ENCODE measurements at places on chromosomes 7 and 10. TPM values are rescaled to one million over a fixed set of nuclear protein-coding genes. Genes with fewer than 3 reads are reported as not detected.

EPHA1 gene
- 7.1 TPM for total RNA-seq

TIMM23 gene
- 57.9 TPM for total RNA-seq

CPA2 gene
- not detected for total RNA-seq

ARHGAP22 gene
- total RNA-seq: 1.9 TPM

CYP2E1 gene
- total RNA-seq: 7.7 TPM

ADRB1 gene
- total RNA-seq: not detected

OR2A5 gene
- not detected for total RNA-seq

PCDH15 gene
- total RNA-seq: 0.05 TPM

JAZF1 gene
- 8.5 TPM for total RNA-seq

GRCh38 chr10:113791691-113792090 is 40.2 kb downstream of the PLEKHS1 start:
- H3K4me1 ChIP-seq: no peaks in the 10 kb centered on the region
- DNase-seq: no peak
- no peak overlapping the region for H3K27ac ChIP-seq
- H3K27me3 ChIP-seq: no peaks in the 10 kb centered on the region
- H3K36me3 ChIP-seq: no peaks in the 10 kb centered on the region
- H3K4me3 ChIP-seq: no peak overlapping the region

- no peak for DNase-seq
- no peaks in the 10 kb centered on the region for H3K36me3 ChIP-seq
- H3K27ac ChIP-seq: no peak overlapping the region
- no peaks in the 10 kb centered on the region for H3K27me3 ChIP-seq
- no peak overlapping the region for H3K4me3 ChIP-seq
These were observed 440.7 kb upstream of the AKR1E2 start for GRCh38 chr10:4385231-4385870.

DNA sequence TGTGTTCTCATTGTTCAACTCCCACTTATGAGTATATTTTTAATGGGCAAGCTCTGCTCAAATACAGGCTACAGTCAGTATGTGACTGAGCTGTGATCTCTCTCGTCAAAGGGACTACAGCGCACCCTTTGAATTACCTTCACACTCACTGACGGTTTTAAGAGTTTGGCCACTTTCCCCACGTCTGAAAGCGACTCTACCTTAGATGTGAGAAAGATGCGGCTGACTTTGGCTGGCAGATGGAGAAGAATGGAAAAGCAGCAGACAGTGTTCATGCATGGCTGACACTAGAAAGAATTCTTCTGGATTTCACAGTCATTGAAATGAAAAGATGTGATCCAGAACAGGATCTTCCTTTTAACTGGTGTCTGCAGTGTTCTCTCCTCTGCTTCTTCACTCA is 2.0 kb upstream of the ATRNL1 start:
- no peak overlapping the region for H3K27ac ChIP-seq
- peaks cover 18% of the 10 kb centered on the region for H3K27me3 ChIP-seq
- H3K4me1 ChIP-seq: peaks cover 20% of the 10 kb centered on the region
- no peak overlapping the region for H3K4me3 ChIP-seq

DNA sequence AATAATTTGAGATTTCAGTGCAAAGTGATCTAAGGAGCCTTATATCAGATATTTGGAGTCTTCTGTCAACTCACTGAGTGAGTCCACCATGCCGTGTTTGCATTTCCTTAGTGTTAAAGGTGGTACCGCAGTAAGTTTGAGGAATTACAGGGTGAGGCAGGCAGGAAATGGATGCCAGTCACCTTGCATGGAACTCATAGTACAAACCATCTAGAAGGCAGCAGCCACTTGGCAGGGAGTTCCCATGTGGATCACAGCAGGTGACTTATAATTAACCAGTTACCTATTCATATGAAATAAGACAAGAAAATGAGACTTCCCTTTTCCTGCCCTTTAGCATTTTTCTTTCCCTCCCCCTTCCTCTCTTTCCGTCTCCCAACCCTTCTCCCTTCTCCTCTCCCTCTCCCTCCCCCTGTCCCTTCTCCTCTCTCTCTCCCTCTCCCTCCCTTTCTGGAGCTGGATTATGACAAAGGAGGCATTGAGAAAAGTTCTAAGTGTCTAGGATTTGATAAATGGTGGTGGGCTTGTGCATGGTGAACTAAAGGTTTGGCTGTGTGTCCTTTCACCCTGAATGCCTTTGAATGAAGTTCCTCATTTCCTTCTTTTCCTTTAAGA is 94.1 kb downstream of the LRRC4 start:
- H3K27me3 ChIP-seq: peaks cover 19% of the 10 kb centered on the region
- no peak overlapping the region for H3K27ac ChIP-seq
- no peak overlapping the region for H3K4me3 ChIP-seq

GRCh38 chr10:73907841-73908517 is 3.0 kb upstream of the PLAU start:
- no peak for DNase-seq
- H3K4me1 ChIP-seq: peaks cover 19% of the 10 kb centered on the region
- H3K27ac ChIP-seq: no peak overlapping the region
- no peak overlapping the region for H3K4me3 ChIP-seq
- H3K36me3 ChIP-seq: no peaks in the 10 kb centered on the region

DNA sequence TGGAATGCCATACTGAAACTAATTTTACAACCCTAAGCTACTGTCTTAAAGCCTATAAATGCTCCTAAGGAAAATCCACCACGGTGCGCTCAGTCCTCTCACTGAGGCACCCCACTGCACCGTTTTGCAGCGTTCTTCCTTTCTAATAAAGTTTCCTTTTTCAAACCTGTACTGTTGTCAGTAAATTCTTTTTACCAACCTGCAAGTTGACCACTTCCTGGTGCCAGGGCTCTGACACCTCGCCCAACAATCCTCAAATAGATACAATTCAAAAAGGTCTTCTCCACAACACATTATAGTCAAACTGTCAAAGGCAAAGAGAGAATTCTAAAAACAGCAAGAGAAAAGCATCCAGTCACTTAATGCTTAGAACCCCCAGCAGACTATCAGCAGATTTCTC is 42.8 kb downstream of the HERPUD2 start:
- H3K4me3 ChIP-seq: no peak overlapping the region
- H3K27me3 ChIP-seq: peaks cover 3% of the 10 kb centered on the region
- H3K4me1 ChIP-seq: peaks cover 28% of the 10 kb centered on the region
- no peak overlapping the region for H3K27ac ChIP-seq
- no peak for DNase-seq

DNA sequence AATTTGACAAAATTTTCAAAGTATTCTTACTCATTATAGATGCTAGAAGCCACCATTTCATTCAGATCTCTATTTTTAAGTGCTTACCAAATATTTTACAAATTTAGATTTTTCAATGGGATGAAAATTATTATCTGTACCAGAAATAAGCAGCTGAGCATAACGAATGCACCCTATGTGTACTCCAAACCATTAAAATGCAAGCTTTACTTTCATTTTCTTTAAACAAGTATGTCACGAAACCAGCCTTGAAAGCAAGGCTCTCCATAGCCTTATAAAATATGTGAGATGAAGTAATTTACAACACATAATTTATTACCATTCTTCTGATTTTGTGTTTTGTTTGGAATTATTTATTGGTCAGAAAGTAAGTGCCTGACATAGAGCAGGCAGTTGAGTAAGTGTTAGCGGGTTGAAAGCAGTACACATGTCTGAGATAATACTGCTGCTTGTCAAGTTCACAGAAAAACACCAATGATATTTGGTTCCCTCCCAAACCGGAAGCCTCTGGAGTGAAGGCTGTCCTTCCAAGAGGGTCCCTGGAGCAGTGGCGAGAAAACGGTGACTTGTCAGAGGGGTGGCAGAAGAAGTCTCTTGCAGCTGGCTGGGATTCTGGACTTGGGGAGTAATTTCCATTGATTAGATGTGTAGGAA is 322.7 kb upstream of the PFKP start:
- H3K27ac ChIP-seq: no peak overlapping the region
- H3K4me3 ChIP-seq: no peak overlapping the region
- H3K27me3 ChIP-seq: peaks cover 1% of the 10 kb centered on the region
- peaks cover 2% of the 10 kb centered on the region for H3K4me1 ChIP-seq

DNA sequence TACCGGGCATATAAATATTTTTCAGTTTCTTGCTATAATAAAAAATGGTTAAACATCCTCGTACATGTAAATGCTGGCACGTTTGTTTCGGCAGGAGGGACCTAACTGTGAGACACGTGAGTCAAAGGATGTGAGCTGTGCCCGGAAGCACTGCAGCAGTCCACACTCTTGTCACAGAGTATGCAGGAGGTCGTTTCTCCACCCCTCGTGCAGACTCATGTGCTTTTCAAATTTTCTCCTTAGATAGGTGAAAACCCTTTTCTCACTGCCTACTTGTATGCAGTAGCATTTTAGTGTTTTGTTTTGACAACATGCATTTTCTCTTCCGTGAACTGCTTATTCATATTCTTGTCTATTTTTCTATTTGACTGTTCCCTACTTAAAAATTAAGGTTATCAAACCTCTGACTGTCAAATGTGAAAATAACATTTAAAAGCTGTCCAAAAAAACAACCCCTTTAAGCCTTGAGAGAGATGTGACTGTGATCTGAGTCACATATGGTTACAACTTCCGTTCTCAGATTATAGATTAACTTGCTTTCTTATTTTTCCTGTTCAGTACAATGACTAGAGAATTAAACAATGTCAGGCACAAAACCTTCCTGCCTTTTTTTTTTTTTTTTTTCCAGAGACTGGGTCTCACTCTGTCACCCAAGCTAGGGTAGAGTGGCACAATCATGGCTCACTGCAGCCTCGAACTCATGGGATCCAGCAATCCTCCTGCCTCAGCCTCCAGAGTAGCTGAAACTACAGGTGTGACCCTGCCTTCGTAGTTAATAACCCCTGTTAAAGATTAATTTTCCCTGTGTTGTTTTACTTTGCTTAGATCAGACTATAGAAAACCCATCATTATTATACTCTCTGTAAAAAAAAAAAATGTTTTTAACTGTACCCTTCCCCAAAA is 45.1 kb downstream of the DPY19L1 start:
- H3K36me3 ChIP-seq: no peaks in the 10 kb centered on the region
- no peak overlapping the region for H3K4me3 ChIP-seq
- no peak overlapping the region for H3K27ac ChIP-seq
- H3K27me3 ChIP-seq: no peaks in the 10 kb centered on the region
- H3K4me1 ChIP-seq: peaks cover 16% of the 10 kb centered on the region

DNA sequence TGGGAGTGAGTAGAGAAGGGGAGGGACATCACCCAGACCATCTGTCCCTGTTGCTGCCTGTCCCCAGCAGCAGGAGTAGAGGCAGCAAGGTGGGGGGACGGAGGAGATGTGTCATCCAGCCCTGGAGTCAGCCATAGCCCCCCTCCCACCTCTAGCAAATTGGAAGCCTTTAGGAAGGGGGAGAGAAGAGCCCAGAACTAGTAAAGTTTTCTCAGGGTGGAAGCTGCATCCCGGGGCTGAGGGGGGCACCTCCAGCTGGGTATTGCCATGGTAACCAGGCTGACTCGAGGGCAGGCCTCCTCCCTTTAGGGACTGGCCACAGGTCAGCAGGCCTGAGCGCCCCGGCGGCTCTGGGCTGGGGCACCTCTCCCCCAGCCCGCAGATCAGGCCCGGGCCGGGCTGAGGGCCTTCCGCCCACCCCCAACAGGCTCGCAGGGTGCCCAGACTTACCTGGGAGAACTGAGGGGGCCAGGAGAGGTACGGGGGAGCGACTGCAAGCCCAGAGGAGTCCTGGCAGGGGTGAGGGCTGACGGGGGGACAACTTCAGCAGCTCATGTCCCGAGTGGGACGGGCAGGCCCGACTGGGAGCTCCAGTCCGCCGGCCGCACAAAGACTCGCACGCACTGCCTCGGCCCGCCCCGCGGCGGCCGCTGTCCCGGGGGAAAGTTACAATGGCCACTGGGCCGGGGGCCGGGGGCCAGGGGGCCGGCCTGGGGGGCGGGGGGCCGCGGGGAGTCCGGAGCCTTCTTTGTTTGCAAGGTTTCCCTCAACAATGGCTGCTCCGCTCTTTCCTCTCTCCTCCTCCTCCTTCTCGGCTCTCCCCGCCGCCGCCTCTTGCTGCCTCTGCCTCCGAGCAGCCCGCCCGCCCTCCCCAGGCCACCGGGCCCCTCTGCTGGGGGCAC is 6.0 kb downstream of the LDB1 start:
- peak; percentile 25 for DNase-seq
- H3K27ac ChIP-seq: peak overlapping the region; percentile 52
- peaks cover 29% of the 10 kb centered on the region for H3K36me3 ChIP-seq
- peaks cover 70% of the 10 kb centered on the region for H3K4me1 ChIP-seq
- H3K4me3 ChIP-seq: peak overlapping the region; percentile 95

DNA sequence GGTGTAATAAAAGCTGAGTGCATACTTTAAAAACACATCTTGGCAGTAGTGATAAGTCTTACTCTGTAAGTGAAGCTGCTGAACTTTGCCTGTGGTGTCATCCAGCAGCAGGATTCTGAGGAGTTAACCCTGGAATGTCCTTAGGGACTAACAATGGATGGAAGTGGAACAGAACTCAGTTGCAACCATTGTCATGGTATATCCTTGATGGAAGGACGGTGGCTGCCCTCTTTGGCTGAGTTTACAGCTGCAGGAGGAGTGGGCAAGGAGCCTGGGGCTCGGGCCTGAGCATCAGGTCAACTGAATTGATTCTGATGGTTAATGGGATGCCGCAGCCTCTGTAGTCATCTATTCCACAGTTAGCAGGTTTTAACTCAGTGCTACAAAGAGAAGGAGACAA is 56.2 kb downstream of the MRC1 start:
- H3K4me1 ChIP-seq: peaks cover 11% of the 10 kb centered on the region
- no peaks in the 10 kb centered on the region for H3K27me3 ChIP-seq
- peak; percentile 19 for DNase-seq
- H3K4me3 ChIP-seq: no peak overlapping the region
- peaks cover 6% of the 10 kb centered on the region for H3K36me3 ChIP-seq

DNA sequence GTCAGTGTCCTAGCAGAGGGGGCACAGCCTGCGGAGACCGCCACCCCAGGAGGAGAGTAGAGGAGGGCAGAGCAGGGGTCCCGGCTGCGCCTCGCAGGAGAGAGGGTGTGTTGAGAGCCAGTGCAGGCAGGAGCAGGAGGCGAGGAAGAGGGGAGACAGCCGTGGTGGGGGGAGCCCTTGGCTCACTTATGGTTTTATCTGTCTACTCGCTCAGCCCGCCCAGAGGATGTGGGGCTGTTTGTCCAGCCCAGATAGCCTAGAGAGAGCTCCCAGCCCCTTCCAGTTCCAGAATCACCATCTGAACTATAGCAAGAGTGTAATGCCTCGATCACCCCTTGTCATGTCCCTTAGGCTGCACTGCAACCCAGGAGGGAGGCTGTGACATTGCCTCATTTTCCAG is 26.6 kb downstream of the SLC29A3 start:
- no peak for DNase-seq
- peaks cover 20% of the 10 kb centered on the region for H3K4me1 ChIP-seq
- peaks cover 5% of the 10 kb centered on the region for H3K27me3 ChIP-seq
- no peak overlapping the region for H3K27ac ChIP-seq
- no peak overlapping the region for H3K4me3 ChIP-seq

GRCh38 chr7:25095516-25096345 is 29.3 kb downstream of the CYCS start:
- no peaks in the 10 kb centered on the region for H3K36me3 ChIP-seq
- no peak for DNase-seq
- no peaks in the 10 kb centered on the region for H3K4me1 ChIP-seq
- H3K27ac ChIP-seq: no peak overlapping the region

GRCh38 chr10:84138478-84139125 is 707 bp upstream of the GHITM start:
- peaks cover 7% of the 10 kb centered on the region for H3K36me3 ChIP-seq
- H3K4me1 ChIP-seq: peaks cover 10% of the 10 kb centered on the region
- peak overlapping the region; percentile 87 for H3K27ac ChIP-seq
- no peak for DNase-seq
- H3K27me3 ChIP-seq: peaks cover 5% of the 10 kb centered on the region
- H3K4me3 ChIP-seq: peak overlapping the region; percentile 98

- peak overlapping the region; percentile 6 for H3K27ac ChIP-seq
- peaks cover 7% of the 10 kb centered on the region for H3K36me3 ChIP-seq
- H3K27me3 ChIP-seq: peaks cover 8% of the 10 kb centered on the region
- peak overlapping the region; percentile 84 for H3K4me3 ChIP-seq
These were observed 2.1 kb downstream of the CNNM2 start for GRCh38 chr10:102919992-102920739.

Data from endothelial cell (in vitro differentiated cells).